Right lung (tissue), 10 donors: ENCODE measurements at places on chromosomes 3 and 15. TPM values are rescaled to one million over a fixed set of nuclear protein-coding genes. Genes with fewer than 3 reads are reported as not detected.

GRCh38 chr3:76765511-76765910 is 274.4 kb upstream of the ROBO2 start:
- no peak for DNase-seq

GRCh38 chr15:37080261-37080921 is 20.0 kb downstream of the MEIS2 start:
- DNase-seq, result no peak

Gene ASB14
- 0.96 TPM for polyA plus RNA-seq

Gene MIX23
- 49.2 TPM for polyA plus RNA-seq

GRCh38 chr15:49438962-49439631 is 16.1 kb downstream of the FGF7 start:
- DNase-seq, result no peak

Gene CNOT10
- 50.2 TPM for polyA plus RNA-seq

DNA sequence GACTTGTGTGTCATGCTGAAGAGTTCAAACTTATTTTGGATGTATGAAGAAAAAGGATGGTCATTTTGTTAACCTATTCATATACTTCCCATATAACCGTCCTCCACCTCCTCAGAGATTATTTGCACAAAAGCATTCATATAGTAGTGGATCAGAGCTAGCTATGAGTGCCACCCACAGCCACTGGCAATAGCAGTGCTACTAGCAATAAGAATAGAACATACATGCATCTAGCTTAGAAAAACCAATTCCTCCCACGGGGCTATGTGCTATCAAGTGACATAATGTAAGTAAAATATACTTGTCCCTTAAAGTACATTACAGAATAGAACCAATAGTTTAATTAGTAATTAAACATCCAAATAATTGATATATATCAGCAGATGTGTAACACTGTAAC is 10.3 kb upstream of the ZBED2 start:
- no peak for DNase-seq

Gene CHDH
- 4.8 TPM for polyA plus RNA-seq

Gene EOMES
- 0.31 TPM for polyA plus RNA-seq

Gene C15orf62
- 3.3 TPM for polyA plus RNA-seq

GRCh38 chr3:21927261-21927660 is 176.3 kb upstream of the ZNF385D start:
- no peak for DNase-seq

Gene ACAD9
- polyA plus RNA-seq, result 38.4 TPM

Gene C3orf20
- polyA plus RNA-seq, result 0.25 TPM

GRCh38 chr15:61225614-61226013 is 3.5 kb downstream of the RORA start:
- DNase-seq, result no peak

GRCh38 chr3:184361532-184361931 is at the start of the genes CLCN2 and POLR2H:
CLCN2 (minus strand) TSS chr3:184361605; CDS start chr3:184361479, 126 bp downstream.
POLR2H (plus strand) TSS chr3:184361710; CDS start chr3:184363493, 1,783 bp downstream.
- DNase-seq, result peak; percentile 78

DNA sequence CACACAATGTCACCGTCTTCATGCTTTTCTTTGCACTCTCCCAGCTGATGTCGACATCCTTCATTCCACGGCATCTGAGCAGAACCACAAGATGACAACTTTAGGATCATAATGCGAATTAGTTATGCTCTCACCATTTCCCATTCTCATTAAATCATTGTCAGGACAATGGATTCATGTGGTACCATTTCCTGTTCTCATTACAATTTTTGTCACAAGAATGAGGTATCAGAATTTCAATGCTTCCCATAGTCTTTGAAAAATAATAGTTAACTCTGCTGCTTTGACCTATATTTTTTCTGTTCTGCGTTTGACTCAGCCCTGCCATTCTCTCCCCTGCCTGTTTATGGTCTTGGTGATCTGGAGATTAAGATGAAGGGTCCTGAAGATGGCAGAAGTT is 175.7 kb upstream of the MDFIC2 start:
- DNase-seq, result no peak

DNA sequence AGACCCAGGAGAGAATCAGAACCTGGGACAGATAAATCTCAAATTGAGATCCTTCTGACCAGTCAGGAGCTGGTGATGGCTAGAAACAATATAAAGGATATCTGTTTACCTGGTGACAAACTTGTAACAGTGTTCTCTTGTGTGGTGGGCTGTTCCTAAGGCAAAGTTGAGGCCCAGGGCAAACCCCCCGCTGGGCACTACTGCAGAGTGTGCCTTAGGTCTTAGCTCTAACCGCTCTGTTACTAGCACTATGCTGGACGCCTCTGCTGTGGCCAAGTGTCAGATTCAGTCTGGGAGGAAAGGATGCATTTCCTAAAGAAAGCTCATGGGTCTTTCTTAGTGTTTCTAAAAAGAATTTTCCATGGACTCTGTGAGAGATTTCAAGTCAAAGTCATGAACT is 146.5 kb upstream of the MEIS2 start:
- DNase-seq, result no peak

DNA sequence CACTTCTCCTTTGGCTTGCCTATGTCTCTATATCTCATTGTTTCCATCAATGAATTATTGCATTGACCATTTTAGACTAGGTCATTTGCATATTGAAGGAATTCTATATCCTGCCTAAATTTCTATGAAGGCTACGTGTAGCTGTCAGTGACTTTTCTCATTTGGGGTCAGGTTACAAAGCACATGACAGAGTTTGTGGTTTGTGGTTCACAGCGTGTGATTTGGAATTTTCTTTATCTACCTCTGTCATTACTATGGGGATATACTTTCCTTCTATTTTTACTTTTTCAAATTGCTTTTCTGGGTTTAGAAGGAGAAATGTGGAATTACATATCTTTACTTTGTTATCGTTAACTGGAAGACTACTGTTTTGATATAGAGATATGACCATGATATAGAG is 317.3 kb upstream of the CFAP20DC start:
- no peak for DNase-seq

Gene C2CD4A
- not detected for polyA plus RNA-seq

Gene CATSPER2
- 8.9 TPM for polyA plus RNA-seq

Gene SLCO3A1
- polyA plus RNA-seq, result 9.1 TPM

Gene ARNT2
- 28.8 TPM for polyA plus RNA-seq

DNA sequence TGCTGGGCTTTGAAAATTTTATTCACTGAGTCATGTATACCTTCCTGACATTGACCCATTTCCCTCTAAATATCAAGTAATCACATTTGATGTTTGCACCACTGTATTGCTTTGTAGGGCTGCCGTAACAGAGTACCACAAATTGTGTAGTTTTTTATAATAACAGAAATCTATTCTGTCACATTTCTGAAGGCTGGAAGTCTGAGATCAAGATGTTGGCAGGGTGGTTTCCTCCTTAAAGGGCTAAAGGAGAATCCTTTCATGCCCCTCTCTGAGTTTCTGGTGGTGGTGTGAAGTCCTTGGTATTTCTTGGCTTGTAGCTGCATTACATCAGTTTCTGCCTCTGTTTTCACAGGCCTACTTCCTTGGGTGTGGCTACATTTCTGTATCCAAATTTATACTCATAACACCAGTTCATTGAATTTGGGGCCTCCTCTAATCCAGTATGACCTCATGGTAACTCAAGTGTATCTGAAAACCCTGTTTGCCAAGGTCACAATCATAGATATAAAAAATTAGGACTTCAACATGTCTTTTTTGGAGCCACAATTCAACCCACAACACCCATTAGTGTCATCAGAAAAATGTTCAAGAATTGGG is 29.1 kb upstream of the ST6GAL1 start:
- DNase-seq, result no peak

DNA sequence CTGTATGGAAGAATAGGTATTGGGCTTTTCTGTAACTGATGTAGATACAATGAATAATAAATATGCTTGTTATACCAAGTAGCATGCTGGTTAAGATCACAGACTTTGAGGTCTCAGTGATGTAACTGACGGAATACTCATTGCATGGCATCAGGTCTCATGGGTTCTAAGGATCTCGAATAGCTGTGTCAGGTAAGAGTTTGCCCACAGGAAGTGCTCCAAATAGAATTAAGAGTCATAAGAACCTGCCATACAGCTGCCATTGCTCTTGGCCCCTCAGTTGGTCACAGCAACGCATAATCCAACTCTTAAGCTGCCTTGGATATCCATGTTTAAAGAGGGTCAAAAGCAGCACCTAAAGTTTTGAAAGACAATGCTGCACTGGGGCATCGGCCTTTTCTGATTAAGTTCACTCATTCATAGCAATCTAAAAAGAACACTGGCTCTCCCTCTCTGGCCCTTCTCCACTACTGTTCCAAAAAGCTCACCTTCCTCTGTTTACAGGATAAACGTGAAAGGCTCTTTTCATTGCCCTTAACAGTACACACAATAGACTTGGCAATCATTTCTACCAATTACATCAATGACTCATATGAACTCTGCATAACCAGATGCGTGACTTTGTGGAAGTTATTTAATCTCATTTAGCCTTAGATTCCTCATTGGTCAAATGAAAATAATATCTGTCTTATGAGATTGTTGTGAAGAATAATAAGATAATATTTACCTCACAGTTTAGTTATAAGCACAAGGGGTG is 74.6 kb downstream of the ZBTB20 start:
- no peak for DNase-seq

Gene ATP13A5
- 0.89 TPM for polyA plus RNA-seq

Gene RASGRF1
- 20.7 TPM for polyA plus RNA-seq

DNA sequence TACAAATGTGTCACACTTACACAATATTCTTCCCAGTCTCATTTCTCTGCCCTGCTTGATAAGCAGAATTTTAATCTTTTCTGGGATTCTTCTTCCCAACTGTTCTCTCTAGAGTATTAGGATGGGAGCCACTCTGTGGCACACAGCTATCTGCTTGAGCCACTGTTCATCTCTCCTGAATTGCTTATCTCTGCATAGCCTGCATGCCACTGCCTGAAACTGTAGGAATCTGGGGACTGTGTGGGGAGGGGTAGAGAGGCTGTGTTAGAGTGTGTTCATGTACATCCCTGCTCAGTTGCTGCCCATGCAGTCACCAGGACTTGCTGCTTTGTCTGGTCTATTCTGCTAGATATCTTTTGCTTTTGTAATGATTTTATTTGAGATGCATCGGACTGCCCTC is 2.3 kb upstream of the OR4F6 start:
- DNase-seq, result no peak

Gene NANOGP8
- 0.48 TPM for polyA plus RNA-seq

Gene MINAR1
- polyA plus RNA-seq, result 0.73 TPM

GRCh38 chr3:129958755-129959154 is 15.8 kb upstream of the TRH start:
- DNase-seq, result no peak

DNA sequence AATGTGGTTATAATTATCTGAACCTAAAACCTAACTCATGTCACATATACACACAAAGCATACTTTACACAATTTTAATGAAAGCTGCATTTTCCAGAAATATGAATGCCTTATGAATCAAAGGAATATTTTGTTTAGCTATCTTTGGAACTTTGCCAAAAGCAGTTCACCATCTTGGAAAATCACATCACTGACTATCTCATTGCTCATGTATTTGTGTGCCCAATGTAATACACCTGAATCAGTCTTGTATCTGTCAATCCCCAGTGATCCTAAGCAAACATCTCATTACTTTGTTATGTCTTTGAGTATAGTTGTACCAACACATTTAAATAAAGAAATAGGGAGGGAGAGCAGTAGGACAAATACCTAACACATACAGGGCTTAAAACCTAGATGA is 15.6 kb upstream of the CD47 start:
- DNase-seq, result no peak

GRCh38 chr15:61029082-61029481 is 200.0 kb downstream of the RORA start:
- no peak for DNase-seq

GRCh38 chr15:39270221-39270855 is 310.5 kb upstream of the THBS1 start:
- peak; percentile 29 for DNase-seq

DNA sequence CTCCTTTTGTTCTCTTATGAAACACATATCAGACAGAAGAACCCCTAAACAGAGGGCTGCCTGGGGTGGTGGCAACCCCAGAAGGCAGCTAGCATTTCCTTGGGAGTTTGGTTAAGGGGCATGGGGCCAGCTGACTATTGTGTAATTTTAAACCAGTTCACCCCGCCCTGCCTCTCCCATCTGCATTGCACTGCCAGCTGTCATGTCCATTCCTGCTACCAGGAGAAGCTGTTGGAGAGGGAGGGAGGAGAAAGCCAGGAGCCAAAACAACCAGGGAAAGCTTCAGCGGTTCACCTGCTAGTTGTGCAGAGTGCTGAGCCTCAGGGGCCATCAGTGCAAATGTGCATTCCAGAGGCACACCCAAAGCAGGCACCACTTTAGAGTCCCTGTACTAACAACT is 47.6 kb upstream of the ATP1B3 start:
- no peak for DNase-seq

- DNase-seq, result no peak
Measured at GRCh38 chr3:94862703-94863102, 799.8 kb downstream of the NSUN3 start.

Gene MESP1
- polyA plus RNA-seq, result 0.25 TPM

Gene ATP13A3
- 33.4 TPM for polyA plus RNA-seq

Gene SKOR1
- 0.28 TPM for polyA plus RNA-seq

- no peak for DNase-seq
Measured at GRCh38 chr3:9448643-9449042, 51.2 kb downstream of the SETD5 start.

DNA sequence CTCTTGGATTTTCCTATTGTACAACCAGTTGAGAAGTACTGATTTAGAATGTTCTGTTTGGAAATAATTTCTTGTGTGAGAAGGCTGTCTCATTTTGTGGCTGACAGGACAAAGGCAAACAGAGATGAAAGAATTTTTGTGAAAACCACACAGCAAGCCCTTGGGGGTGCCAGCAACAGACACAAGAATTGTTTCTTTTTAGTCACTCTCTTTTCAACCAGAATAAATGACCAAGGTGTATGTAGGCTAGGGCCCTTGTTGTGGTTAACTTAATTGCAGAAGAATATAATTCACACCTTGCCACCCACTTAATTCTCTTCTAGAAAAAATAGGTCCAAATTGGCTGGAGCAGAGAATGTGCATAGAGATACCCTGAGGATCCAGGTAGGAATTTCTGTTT is 329.4 kb upstream of the TBC1D5 start:
- DNase-seq, result no peak

DNA sequence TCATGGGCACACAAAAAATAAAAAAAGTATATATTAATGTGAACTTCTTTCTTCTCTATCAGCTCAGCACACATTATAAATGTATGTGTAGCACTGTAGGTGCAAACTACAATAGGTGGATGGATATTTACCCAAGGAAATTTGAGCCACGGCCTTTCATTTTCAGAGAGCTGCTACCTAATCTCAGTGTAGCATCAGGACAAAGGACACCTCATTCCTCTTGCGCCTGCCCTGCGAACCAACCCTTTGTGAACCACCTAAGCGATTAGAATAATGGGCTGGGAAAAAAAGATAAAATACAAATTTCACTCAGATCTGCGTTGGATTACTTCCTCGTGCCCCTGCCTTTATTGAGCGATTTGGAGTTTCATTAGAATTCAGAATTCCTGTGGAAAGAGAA is 263.2 kb downstream of the NR2F2 start:
- no peak for DNase-seq

Gene EPHB3
- 33.7 TPM for polyA plus RNA-seq

DNA sequence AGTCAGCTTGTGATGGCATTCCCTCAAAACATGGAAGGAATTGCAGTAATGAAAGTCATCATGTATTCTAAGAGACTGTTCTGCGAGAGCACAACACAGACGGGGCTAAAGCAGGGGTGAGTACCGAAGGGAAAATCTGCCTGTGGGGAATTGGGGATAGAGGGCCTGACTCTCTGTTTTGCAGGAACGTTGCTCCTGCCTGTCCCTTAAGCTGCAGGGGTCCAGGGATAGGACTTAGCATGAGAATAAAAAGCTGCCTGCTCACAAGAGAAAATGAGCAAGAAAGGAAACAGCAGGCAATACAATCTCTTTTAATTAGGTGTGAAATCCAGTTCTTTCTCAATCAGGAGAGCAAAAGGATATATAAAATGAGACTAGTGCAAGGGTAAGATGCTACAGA is 62.2 kb downstream of the TIGIT start:
- peak; percentile 64 for DNase-seq
